ENCODE measurements at places on chromosomes 12 and 14.

- DNase-seq = no peak
Measured at GRCh38 chr14:58068306-58068705, 83.7 kb downstream of the ARMH4 start.

GRCh38 chr14:72024043-72024407 is 91.8 kb downstream of the RGS6 start:
- DNase-seq = peak; percentile 9

- DNase-seq = no peak
Measured at GRCh38 chr12:2854669-2855453, 2.0 kb downstream of the TEX52 start.

DNA sequence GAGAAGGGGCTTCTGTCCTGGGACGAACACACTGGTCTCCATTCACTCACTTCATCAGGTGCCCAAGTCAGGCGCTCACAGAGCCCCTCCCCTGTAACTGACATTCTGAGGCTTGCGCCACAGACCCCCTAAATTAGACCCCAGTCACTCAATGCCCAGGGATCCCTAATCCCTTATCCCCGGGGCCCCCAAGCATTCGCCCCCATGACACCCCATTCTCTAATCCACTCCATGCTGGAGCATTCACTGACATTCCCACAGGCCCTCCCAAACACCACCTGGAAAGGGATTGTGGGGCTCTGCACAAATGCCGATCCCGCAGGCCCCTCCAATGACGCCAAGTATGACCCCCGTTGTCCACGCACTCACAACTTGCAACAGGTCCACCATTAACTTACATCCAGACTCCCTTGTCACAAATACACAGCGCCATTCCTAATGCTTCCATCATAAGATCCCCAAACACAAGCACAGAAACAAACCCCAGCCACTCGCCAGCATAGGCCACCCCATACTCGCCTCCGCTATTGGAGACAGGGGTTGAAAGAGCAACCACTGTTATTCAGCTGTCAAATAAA is 1.5 kb downstream of the ZNF605 start:
- DNase-seq = no peak

GRCh38 chr14:54291491-54292191 is 105.2 kb upstream of the CDKN3 start:
- no peak for DNase-seq
